ENCODE measurements at places on chromosomes 6 and 20. TPM values are rescaled to one million over a fixed set of nuclear protein-coding genes. Genes with fewer than 3 reads are reported as not detected.

Gene CALHM5
- 14.8 TPM for total RNA-seq

Gene TRIM38
- 13.0 TPM for total RNA-seq

Gene SLC17A9
- 5.6 TPM for total RNA-seq

Gene ABT1
- total RNA-seq, result 11.6 TPM

Gene HDGFL1
- total RNA-seq, result not detected

Gene HLA-DRB5
- not detected for total RNA-seq

Gene GINM1
- 82.8 TPM for total RNA-seq

Gene CCN6
- 6.8 TPM for total RNA-seq

Gene FUT9
- total RNA-seq, result not detected

Gene OPRM1
- not detected for total RNA-seq

Gene AVP
- not detected for total RNA-seq

Gene GSTA2
- total RNA-seq, result not detected

Gene LZTS3
- 3.6 TPM for total RNA-seq

Gene SLC17A3
- not detected for total RNA-seq

Gene DHX16
- total RNA-seq, result 26.1 TPM

Data from osteoblast (primary cell).